Tracheal epithelial cell (primary cell): ENCODE measurements at places on chromosomes 12 and 14. TPM values are rescaled to one million over a fixed set of nuclear protein-coding genes. Genes with fewer than 3 reads are reported as not detected.

Gene DACT1
- 1.9 TPM in 1 of 2 replicates, not detected in the other for total RNA-seq

Gene POTEG
- not detected in 2 replicates for total RNA-seq

Gene LBHD2
- not detected in 2 replicates for total RNA-seq

Gene OAS2
- total RNA-seq = 1.9 TPM in 2 replicates

Gene USP44
- total RNA-seq = 0.21 and 0.96 TPM in 2 replicates

Gene HOTAIR
- under 0.01 TPM in 2 replicates for total RNA-seq

Gene RD3L
- not detected in 2 replicates for total RNA-seq

Gene AQP6
- not detected in 2 replicates for total RNA-seq

Gene TOX4
- 22.2 and 25.1 TPM in 2 replicates for total RNA-seq

Gene FAM186B
- under 0.01 and 0.48 TPM in 2 replicates for total RNA-seq

Gene LRP1-AS
- not detected in 2 replicates for total RNA-seq

Gene LRRIQ1
- total RNA-seq = under 0.01 and 0.24 TPM in 2 replicates

Gene SLCO1B3
- 3.2 TPM in 1 of 2 replicates, not detected in the other for total RNA-seq

Gene LRRC23
- 11.3 and 11.7 TPM in 2 replicates for total RNA-seq

Gene CHURC1
- total RNA-seq = 30.9 and 39.5 TPM in 2 replicates

Gene GPRC5D
- not detected in 2 replicates for total RNA-seq

Gene GDF3
- not detected in 2 replicates for total RNA-seq

Gene DIABLO
- 73.5 and 93.7 TPM in 2 replicates for total RNA-seq

Gene A2ML1
- total RNA-seq = 45.1 and 95.9 TPM in 2 replicates

Gene RIMBP2
- total RNA-seq = under 0.01 TPM in 1 of 2 replicates, not detected in the other

Gene TXNRD1
- total RNA-seq = 133 and 190 TPM in 2 replicates
